NCI-H345 (cell line): ENCODE measurements at places on chromosomes 11 and 22.

- DNase-seq, result no peak
Observed at GRCh38 chr22:24442352-24442744, 14.9 kb downstream of the ADORA2A start.

DNA sequence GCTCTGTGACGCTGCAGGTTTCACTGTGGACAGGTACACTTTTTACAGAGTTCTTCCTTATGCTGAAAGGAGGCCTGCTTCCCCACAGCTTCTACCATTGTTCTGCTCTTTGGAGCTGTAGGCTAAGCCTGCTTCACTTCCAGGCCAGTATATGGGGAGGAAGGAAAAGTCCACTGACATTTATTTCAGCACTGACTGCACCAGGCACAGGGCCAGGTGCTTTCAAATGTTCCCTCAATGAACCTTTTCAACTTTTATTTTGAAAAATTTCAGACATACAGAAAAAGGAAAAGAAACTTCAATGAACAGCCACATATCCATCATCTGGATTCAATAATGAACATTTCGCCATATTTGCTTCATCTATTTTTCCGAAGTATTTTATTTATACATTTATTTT, 22.0 kb downstream of the POU2F3 start:
- no peak for DNase-seq

- DNase-seq, result no peak
Observed at GRCh38 chr11:103997082-103997481, 39.4 kb upstream of the DDI1 start.

DNA sequence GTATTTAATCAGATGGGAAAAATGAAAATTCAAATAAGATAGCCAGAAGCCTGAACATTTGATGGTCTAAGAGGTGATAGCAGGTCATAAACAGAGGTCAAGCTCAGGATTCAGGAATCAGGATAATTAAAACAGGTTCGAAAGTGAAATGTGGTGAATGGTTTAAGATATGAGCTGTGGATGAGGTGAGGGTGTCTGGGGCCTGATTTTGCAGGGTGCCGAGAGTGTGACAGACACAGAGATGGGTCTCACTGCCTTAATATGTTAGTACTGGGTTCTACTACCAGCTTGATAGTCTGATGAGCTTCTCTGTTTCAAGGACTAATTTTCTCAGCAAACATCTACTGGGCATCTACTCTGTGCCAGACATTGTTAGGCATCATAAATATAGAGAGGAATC, 19.9 kb upstream of the EMSY start:
- DNase-seq, result no peak

DNA sequence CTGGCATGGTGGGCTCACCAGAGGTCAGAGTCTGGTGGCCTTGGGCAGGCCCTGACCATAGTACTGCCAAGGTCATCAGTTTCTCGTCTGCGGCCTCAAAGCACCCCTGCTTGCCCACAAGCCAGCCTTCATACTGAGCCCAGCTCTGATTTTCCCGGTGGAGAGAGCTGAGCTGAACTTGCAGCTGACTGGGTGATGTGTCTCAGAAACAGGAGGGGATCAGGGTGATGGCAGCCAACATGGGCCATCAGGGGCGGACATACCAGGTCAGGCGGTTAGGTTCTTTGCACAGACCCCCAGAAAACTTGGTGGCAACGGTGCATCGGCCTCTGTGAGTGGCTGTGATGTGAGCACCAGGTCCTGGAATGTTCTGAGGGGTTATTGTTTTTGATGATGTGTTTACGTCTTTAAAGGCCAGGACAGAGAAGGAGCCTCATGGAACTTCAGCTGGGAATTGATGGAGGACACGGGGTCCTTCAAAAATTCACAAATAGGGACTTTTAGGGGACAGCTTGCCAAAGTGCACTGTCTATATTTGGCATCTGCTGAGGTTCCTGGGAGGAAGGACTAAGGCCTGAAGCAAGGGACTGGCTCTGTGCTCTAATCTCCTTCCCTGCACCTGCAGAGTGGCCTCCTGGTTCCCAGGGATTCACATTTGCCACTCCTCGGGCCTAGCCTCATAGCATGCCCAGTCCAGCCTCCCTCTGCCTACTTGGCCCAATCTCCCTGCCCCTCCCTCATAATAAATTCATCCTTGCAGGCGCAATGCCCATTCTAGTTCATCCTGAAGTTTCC, 131.2 kb downstream of the OSBP2 start:
- no peak for DNase-seq

GRCh38 chr22:20175597-20175900, 24.7 kb upstream of the CCDC188 start:
- DNase-seq, result no peak

DNA sequence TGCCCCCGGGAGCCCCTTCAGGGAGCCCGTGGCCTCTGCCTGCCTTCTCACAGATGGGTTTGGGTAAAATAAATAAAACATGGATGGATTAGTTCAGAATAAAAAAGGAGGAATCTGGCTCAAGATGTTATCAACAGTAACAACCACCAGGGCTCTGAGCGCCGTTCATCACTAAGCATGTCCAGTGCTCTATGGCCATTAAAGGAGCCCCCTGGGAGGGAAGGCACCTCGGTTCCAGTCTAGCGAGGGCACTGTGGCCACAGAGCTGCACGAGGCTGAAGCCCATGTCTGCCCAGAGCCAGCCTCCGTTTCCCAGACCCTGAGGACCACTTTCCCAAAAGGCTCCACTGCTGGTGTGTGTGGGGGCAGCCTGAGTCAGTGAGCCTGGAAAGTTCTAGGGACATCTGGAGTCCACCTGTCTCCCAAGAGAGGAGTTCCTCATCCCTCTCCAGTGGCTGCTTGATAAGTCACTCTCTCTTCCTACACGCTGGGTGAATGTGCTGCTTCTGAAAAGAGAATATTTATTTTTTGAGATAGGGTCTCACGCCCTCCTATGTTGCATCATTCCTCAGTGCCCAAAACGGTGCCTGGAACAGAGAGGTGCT, 614.6 kb downstream of the TBC1D22A start:
- no peak for DNase-seq

- DNase-seq, result no peak
Observed at GRCh38 chr22:35460688-35461087, 60.7 kb downstream of the MCM5 start.
